ENCODE measurements at places on chromosomes 7 and 10. TPM values are rescaled to one million over a fixed set of nuclear protein-coding genes. Genes with fewer than 3 reads are reported as not detected.

- no peak for DNase-seq
These were observed 80.0 kb downstream of the FBXL13 start for GRCh38 chr7:102994567-102994966.

DNA sequence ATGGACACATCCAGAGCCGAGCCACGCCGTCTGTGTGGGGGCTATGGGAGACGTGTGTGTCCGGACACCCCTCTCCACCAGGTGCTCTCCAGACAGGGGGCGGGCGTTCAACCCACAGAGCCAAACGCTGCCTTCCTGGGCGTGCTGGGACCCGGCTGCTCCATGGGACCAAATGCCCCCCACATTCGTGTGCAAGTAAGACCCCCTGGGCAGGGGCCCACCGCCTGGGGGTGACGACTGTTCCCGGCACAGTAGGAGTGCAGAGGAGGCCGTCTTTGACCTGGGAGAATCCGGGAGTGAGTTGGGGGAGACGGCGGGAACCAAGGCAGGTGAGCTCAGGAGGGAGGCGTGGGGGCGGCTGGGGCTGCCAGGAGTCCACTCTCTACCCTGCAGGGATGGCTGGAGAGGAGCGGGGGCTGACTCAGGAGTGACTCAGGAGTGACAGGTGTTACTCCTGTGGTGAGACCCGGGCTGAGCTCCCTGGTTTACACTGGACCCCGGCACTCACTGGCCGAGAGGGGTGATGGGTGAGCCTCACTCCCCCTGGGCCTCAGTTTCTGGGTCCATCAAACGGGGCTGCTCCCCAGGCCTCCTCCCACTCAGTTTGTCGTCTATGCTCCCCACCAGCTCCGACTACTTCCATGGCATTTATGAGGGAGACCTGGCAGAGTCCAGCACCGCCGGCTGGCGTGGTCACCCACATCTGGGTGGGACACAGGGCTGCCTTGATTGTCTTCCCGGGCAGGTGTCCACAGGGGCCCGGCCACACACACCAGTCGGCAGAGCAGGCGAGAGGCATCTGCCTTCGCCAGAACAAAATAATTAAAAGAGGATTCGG is 95.0 kb downstream of the MICALL2 start:
- DNase-seq, result no peak

DNA sequence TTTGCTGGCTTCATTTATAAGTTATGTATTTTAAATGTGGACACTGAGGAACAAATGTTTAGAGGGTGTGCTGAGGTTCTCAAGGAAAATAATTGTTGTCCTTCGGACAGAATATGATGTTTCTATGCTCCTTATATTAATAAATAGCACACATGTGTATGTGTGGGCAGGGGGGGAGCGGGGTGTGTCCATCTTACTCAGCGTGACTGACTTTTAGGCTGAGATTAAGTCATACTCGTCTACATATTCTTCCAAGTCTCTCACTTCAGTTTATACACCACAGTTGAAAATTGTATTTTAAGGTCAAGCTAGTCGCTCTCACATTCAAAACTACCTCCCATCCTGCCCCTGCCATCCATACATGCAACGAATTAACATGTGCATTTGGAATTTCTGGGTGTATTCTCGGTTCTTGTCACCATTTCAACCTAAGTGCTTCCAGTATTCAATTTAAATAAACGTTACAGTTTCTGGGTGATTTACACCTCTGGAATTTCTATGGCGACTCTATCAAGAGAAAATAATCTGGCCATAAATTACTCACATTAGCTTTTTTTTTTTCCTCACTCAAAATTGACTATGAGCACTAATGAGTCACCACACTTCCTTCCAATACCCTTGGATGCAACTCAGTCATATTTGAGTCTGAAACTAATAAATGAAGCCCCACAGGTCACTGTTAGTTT is 3.3 kb downstream of the PCDH15 start:
- DNase-seq, result no peak

- DNase-seq, result no peak
These were observed 137.9 kb downstream of the ANKRD30A start for GRCh38 chr10:37263304-37263703.

DNA sequence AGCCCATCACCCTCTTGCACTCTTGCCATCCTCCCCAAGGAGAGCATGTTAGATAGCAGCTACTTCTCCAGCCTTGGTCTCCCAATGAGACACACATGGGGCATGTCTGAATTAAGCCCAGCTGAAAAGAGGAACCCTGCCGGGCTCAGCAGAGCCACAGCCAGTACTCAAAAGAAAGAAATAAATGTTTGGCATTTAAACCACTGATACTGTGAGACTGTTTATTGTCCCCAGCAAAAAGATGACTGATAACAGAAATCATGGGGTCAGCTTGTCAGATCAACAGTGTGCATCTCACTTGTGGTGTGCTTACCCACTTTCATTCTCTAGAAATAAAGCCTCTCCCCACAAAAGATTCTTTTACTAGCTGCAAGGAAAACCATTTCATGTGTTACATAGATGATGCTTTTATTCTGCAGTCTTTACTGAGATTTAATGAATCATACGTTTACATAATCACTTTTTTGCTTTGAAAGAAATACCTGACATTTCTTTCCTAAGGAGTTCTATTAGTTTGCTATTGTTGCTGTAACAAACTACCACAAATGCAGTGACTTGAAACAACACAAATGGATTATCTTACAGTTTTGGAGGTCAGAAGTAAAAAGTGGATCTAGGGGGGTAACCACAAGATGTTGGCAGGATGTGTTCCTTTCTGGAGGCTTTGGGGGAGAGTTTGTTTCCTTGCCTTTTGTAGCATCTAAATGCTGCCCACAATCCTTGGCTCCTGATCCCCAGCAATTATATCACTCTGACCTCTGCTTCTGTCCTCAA is 20.9 kb downstream of the ANKRD7 start:
- DNase-seq, result no peak

GRCh38 chr10:87600581-87600980 is 59.1 kb upstream of the PAPSS2 start:
- no peak for DNase-seq

DNA sequence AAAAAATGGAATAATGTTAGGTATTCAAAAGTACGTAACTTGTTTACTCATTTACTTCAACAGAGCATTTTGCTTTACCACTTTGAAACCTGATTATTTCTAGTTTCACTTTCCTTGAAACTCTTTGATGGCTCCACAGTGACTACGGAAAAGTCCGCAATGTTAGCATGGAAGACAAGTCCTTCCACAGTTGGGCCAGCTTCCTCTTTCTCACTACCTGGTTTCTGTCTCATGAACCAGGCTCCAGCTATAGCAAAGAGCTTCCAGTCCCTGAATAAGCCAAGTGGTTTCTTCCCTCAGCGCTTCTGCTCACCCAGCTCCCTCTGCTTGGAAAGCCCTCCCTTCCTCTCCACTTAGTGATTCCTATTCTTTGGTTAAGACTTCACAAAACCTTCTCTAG is 44.8 kb upstream of the SLC16A12 start:
- no peak for DNase-seq

OPN4 gene
- total RNA-seq, result not detected

NAT16 gene
- not detected for total RNA-seq

C10orf67 gene
- total RNA-seq, result 0.82 TPM

GPR22 gene
- total RNA-seq, result not detected

AASS gene
- total RNA-seq, result 37.1 TPM

TMEM176B gene
- 27.5 TPM for total RNA-seq

All from tongue (tissue), 3 donors.